ENCODE measurements at places on chromosomes 1 and 21. TPM values are rescaled to one million over a fixed set of nuclear protein-coding genes. Genes with fewer than 3 reads are reported as not detected.
A peak's percentile ranks its signal among the peaks of the same experiment; 100 is the strongest.

GRCh38 chr1:89528382-89528780 lies 3.8 kb downstream of the LRRC8B start:
- DNase-seq = no peak

The OR2M5 gene
- polyA plus RNA-seq = not detected

The EPHX1 gene
- 138 TPM for polyA plus RNA-seq

DNA sequence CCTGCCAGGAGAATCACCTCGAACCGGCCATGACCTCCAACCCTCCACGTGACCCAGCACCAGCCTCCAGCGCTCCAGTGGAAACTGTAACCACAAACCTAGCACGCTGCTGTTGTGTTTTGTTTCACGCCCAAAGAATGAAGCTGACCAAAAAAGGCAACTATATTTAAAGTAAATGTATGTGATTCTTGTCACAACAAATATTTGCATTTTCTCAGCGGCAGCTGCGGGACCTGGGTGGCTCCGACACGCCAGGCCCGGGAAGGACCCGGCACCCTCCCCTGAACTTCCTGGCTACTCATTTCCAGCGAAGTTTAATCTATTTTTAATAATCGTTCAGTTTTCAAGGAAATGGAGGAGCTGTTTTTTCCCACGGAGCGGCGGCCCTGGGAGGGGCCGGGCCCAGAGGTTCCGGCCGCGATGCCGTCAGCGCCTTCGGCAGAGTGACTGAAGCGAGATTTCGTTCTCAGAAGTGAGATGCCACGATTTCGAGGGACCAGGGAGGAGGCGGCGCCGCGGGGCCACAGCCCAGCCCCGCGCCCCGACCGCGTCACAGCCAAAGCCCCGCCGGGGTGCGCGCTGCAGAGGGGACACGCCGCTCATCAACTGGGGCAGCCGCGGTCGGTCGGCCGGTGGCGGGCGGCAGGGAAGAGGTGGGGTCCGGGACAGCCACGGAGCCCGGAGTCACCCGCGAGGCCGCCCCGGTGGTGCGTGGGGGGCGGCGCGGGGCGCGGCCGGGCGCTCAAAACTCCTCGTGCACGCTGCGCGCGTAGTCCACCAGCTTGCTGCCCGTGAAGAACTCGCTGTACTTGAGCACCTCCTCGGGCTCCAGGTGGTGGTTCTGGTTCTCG lies 3.0 kb upstream of the TNFRSF4 start:
- DNase-seq = no peak

GRCh38 chr1:63874278-63874880 lies 100.6 kb downstream of the ROR1 start:
- DNase-seq = no peak

GRCh38 chr1:187226396-187226795 lies 397.6 kb downstream of the PLA2G4A start:
- DNase-seq = no peak

The AUNIP gene
- polyA plus RNA-seq = 0.41 TPM

The PGBD5 gene
- 0.82 TPM for polyA plus RNA-seq

GRCh38 chr21:34761758-34762330 lies 93.0 kb downstream of the CLIC6 start:
- DNase-seq = no peak

DNA sequence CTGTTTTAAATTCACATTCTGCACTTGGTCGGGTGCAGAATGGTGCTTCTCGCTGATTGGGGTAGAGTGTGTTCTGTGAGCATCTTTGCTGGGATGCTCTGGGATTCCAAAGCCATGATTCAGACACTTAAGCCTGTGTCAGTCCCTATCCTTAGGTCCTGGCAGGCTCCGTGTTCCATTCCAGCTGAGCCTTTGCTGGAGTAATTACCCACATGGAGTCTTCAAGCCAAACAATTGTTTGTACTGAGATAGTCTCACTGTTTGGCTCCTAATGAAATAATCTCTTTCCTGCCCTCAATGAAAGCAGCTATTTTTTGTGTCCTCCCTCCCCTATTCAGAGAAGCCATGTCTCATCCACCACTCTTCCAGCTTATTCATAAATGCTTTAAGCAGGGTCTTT lies 18.7 kb downstream of the SMAP2 start:
- DNase-seq = no peak

The RHD gene
- 0.19 TPM for polyA plus RNA-seq

DNA sequence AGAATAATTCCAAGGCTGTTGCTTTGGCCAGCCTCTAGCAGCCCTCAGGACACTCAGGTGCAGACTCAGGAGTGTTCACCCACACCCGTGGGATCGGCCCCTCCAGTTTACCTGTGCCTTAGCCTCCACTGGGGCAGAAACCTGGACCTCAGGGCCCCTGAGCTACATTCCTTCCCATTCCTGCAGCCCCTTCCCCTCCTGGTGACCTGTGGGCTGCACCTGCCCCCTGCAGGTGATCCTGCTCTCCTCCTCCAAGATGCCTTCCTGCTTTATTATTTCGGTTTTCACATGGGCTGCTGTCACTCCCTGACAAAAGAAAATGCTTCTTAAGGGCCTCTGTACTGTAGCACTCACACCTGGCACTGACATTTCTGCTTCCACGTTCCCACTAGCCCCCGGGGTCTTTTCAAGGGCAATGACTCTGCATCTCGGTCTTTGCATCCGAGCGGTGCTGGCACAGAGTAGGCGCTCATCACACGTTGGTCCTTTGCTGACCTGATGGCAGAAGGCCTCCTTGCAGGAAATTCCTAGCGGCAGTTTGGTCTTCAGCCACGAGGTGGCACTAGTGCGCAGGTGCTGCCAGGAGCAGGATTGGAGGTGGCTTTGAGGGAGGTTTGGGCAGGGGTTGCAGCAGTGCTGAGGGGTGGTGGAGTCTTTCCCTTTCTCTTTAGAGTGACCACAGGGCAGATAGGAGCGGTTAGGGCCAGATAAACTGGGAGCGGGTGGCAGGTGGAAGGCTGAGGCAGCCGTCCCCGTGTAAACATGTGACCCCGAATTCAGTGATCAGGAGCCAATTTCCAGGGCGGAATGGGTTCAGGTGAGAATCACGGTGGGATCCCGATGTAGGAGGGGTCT lies 25.3 kb upstream of the ETV3 start:
- peak; percentile 79 for DNase-seq

DNA sequence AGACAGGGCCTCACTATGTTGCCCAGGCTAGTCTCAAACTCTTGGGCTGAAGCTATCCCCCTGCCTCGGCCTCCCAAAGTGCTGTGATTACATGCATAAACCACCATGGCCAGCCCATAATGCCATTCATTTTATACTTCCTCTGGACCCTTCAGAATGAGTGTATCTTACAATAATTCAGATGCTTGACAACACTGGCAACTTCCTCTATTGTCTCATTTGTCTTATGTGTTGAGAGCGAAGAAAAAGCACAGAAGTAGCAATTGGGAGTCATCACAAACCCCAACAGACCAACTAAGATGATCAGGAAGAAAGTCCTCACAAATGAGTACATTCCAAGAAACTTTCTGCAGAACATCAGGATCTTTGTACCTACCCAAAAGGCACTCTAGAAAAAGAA lies 191.9 kb downstream of the RERE start:
- DNase-seq = no peak

GRCh38 chr1:99233446-99233845 lies 30.8 kb upstream of the PLPPR4 start:
- DNase-seq = no peak

DNA sequence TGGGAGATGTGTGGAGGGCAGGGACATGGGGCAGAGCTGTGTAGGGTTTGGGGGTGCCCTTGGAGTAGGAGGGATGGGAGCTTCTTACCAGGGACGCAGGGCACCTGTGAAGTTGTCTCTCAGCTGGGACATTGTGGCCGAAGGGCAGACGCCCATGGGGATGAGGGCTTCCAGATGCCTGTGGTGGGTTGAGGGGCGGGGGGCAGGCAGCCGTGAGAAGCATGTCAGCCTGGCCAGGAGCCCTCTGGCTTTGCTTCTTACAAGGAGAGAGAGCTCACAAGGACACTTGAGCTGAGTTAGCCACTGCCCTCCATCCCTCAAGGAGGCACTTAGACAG lies 8.5 kb downstream of the A3GALT2 start:
- no peak for DNase-seq

DNA sequence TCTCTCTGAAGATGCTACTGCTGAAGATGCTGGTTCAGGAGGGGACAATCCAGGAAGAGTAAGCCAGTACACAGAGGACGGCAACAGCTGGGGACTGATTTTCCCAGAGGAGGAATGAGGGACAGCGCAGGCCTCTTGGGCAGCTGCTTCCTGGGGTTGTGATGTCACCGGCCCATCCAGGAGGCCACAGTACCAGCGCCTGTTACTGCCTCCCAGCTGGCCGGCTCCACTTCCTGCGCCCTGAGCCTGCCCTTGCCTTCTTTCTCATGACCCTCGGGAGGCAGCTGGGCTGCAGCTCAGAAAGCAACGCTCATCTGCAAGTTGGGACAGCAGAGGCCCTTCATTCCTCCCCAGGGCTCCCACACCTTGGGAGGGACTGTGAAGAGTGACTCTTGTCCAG lies 21.9 kb upstream of the ID3 start:
- DNase-seq = no peak
